Activated CD8-positive, alpha-beta memory T cell treated with anti-CD3 and anti-CD28 coated beads for 1 hour (primary cell): ENCODE measurements at places on chromosomes 6 and 20.

DNA sequence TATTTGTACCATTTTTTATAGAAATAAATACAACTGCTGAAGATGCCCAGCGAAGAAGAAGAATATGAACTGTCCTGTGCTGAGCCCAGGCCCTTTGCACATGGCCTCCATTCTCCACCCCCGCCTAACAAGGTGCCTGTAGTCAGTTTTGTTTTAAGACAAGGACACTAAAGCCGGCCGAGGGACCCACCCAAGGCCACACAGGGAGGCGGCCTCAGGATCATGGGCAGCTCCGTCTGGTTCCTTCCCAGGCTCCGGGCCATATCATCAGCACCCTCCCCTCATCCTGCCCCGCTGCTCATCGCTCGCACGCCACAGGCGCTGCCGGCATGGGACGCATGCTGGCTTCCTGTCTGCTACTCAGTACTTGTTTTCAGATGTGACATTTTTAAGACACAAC is 21.3 kb downstream of the PSMG4 start:
- DNase-seq, result no peak

DNA sequence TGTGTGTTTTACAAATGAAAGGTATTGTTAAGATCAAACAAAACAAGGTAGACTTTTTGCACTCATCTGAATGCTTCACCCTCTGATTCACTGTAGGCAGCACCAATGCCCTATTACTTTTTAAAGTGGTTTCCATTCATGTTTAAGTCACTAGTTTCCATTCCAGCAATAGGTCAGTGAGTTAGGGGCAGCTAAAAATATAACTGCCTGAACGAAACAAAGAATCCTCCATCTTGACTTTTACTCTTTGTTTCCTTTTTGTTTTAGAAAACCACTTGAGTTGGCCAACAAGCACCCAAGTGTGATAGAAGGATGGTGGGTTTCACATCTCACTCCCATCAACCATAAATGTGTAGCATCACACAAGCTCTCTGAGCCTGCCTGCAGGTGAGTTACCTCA is 25.5 kb downstream of the CLIC5 start:
- no peak for DNase-seq

- no peak for DNase-seq
Observed at GRCh38 chr6:45721665-45722064, 294.0 kb downstream of the CLIC5 start.

- no peak for DNase-seq
Observed at GRCh38 chr20:17562804-17563305, 7.0 kb upstream of the DSTN start.

DNA sequence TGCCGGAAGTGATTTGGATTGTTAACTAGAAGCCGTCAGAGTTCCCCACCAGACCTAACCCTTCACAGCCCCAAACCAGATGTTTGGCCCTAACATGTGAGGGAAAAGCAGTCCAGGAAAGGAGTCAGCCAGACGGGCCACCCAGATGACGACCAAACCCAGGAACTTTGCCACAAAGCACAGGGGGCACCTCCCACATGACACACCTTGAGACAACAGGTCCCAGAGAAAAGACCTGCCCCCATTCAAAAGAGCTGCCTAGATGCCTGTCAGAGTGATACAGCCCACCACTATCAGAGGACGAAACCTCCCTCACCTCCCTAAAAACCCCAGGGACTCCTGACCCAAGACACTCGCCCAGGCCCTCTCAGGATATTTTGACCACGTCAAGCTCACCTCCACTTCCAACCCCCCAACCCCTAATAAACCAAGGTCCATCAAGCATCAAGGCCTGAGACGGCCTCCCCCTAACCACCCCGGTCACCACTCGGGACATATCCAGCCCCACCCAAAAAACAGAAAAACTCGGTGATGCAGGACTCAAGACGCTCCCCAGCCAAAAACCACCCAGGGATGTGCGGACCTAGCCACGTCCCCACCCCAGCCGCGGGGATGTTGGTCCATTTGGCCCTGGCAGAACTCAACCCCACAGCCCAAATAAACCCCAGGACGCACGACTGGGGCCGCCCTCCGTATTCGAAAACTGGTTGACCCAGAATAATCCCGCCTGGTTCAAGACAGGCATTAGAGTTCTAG is 662 bp downstream of the ZNF343 start:
- no peak for DNase-seq

DNA sequence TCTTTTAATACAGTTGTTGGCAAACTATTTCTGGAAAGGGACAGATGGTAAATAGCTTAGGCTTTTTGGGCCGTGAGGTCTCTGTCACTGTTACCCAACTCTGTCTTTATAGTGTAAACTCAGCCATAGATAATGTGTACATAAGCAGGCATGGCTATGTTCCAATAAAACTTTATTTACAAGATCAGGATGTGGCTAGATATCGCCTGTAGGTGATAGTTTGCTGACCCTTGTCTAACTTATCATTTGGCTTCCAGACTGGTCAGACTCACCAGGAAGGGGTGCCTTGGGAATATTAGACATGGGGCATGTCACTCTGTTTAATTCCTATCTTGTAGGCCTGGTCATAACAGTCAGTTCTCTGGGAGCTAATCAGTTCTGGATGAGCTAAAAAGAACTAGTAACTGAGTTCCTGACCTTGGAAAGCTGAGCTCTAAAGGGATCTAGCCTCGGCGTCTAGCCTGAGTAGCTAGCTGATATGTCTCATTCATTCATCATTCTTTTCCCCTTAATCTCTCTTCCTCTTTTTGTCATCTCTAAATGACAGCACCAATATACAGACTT is 163.6 kb downstream of the SLC16A10 start:
- no peak for DNase-seq

DNA sequence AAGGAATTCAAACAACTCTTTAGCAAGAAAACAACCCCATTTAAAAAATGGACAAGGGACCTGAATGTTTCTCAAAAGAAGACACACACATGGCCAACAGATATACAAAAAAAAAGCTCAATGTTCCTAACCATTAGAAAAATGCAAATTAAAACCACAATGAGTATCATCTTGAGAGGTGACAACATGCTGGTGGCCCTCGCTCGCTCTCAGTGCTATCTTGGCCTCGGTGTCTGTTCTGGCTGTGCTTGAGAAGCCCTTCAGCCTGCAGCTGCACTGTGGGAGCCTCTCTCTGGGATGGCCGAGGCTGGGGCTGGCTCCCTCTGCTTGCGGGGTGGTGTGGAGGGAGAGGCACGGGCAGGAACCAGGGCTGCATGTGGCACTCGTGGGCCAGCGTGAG is 13.4 kb downstream of the SPINT4 start:
- no peak for DNase-seq

GRCh38 chr6:135983718-135984343 is 132.3 kb downstream of the PDE7B start:
- DNase-seq, result no peak

DNA sequence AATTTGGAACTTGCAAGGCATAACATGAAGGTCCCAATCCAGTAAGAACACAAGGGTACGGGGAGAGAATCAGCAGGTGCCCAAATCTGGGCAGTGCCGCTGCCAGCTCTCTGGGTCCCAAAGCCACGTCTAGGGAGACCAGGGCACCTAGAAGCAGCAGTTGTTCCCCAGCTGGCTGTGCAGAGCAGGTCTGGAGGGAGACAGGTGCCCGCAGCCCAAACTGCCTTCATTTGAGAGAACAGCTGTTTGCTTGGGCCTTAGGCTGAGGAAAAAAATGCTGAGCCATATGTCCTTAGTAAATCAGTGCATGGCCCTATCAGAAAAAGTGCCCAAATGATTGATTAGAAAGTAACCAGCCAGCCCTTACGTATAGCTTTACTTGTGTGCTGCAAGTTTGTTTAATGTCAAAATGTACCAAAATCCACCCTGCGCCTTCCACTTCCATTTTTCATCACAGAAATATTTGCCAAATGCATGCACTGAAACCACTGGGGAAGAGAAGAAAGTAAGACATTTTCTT is 9.1 kb upstream of the PRELID3B start:
- DNase-seq, result no peak

DNA sequence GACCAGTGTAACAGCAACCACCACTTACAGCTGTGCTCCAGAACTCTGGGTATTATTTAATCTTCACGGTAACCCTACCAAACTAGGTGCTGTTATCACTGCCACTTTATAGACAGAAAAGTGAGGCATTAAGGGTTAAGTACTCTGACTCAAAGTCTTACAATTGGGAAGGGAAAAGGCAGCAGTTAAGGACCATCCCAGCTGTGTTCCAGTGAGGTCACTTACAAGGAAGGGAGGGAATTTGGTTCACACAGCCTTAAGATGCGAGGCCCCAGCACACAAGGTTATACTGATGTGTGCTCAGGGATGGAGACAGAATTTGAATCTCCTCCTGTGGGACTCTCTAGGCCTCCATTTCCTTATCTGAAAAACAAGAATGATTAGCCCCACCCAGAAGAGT is 46.7 kb downstream of the TRERF1 start:
- DNase-seq, result no peak

- DNase-seq, result no peak
Observed at GRCh38 chr20:54629632-54630031, 154.2 kb downstream of the DOK5 start.

DNA sequence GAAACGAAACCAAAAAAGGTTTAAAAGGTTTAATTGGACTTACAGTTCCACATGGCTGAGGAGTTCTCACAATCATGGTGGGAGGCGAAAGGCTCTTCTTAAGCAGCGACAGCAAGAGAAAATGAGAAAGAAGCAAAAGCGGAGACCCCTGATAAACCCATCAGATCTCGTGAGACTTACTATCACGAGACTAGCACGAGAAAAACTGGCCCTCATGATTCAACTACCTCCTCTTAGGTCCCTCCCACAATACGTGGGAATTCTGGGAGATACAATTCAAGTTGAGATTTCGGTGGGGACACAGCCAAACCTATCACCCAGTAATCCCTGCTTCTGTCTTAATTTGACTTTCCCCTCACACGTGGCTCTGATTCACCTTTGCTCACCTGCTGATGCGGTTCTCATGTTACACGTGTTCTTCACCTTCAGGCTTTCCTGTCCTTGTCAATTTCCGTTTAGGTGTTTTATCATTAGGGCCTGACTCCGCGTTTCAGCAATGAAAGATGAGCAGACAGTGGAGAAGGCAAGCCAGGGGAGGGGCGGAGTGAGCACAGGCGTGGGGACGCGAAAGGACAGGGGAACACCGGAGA is 57.1 kb downstream of the AGPAT4 start:
- no peak for DNase-seq

- DNase-seq, result no peak
Observed at GRCh38 chr20:4887586-4887985, 113.7 kb downstream of the SLC23A2 start.

- no peak for DNase-seq
Observed at GRCh38 chr20:41299899-41300298, 17.6 kb downstream of the ZHX3 start.
